ENCODE measurements at places on chromosomes 16 and 17. TPM values are rescaled to one million over a fixed set of nuclear protein-coding genes. Genes with fewer than 3 reads are reported as not detected.

GRCh38 chr17:37037590-37038155, 88.9 kb downstream of the AATF start:
- no peaks in the 10 kb centered on the region for H3K27me3 ChIP-seq
- H3K4me1 ChIP-seq, result no peaks in the 10 kb centered on the region
- H3K27ac ChIP-seq, result no peak overlapping the region
- DNase-seq, result no peak
- H3K4me3 ChIP-seq, result no peak overlapping the region
- no peaks in the 10 kb centered on the region for H3K36me3 ChIP-seq

- H3K27me3 ChIP-seq, result no peaks in the 10 kb centered on the region
- H3K27ac ChIP-seq, result no peak overlapping the region
Measured at GRCh38 chr17:42937712-42938596, 26.3 kb downstream of the AARSD1 start.

- H3K4me3 ChIP-seq, result no peak overlapping the region
- H3K27me3 ChIP-seq, result no peaks in the 10 kb centered on the region
- no peak for DNase-seq
- H3K4me1 ChIP-seq, result no peaks in the 10 kb centered on the region
Measured at GRCh38 chr17:40422990-40423633, 5.4 kb upstream of the TOP2A start.

DNA sequence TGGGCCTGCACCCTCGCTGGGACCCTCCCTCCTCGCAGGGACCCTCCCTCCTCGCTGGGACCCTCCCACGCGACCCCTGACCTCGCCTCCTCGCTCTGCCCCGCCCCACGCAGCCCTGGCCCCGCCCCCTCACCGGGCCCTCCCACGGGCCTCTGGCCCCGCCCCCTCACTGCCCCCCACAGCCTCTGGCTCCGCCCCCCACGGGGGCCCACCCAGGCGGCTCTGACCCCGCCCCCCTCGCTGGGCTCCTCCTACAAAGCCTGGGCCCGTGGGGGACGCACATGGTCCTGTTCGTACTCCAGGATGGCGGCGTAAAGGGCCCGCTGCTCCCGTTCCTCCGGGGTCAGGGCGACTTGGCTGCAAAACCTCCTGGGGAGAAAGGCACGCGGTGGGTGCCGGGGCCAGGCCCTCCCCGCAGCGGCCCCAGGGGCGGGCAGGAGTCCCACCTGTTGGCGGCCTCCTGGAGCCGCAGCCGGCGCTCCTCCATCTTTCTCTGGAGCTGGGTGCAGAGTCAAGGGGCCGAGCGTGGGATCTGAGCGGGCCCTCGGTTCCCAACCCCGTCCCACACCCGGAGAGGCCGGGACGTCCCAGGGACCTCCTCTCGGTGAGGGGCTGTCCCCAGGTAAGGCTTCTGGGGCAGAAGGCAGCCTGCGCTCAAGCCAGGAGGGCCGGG, 9.0 kb downstream of the VPS9D1 start:
- H3K4me1 ChIP-seq, result peaks cover 26% of the 10 kb centered on the region
- H3K27me3 ChIP-seq, result no peaks in the 10 kb centered on the region
- H3K4me3 ChIP-seq, result peak overlapping the region; percentile 52
- no peak overlapping the region for H3K27ac ChIP-seq
- no peaks in the 10 kb centered on the region for H3K36me3 ChIP-seq
- DNase-seq, result peak; percentile 78

DNA sequence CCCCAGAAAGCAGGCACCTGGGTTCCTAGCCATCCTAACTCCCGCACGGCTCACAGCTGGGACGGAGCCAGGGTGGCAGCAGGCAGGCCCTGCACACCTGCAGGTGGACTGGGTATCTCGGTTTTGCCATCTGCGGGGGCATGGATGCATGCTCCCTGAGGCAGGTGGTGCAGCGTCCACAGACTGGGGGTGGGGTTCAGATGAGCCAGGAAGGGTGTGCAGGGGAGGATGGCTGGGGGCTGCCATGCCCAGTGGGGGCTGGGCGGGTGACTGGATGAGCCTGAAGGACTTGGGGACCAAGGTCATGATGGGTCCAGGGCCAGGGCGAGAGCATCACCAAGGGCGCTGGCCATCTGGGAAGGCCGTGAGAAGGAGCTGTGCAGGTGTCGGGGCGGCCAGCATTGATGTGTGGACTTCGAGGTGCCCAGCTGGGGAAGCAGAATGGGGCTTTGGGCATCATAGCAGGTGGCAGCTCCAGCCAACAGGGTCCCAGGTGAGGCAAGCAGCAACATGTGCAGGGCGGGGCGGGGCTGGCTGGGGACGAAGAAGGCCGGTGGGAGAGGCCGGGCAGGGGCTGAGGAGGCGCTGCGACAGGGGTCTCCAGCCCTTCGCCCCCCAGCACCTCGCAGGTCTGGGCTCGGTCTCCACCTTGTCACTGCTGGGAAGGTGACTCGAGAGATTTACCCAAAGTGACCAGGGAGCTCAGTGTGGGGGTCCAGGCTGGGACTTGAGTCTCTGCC, 41.0 kb upstream of the ZNF469 start:
- DNase-seq, result no peak
- no peaks in the 10 kb centered on the region for H3K36me3 ChIP-seq
- H3K27me3 ChIP-seq, result no peaks in the 10 kb centered on the region
- no peak overlapping the region for H3K4me3 ChIP-seq
- no peaks in the 10 kb centered on the region for H3K4me1 ChIP-seq

GRCh38 chr17:22692066-22692805, 999.9 kb downstream of the KCNJ18 start:
- no peaks in the 10 kb centered on the region for H3K27me3 ChIP-seq
- no peaks in the 10 kb centered on the region for H3K36me3 ChIP-seq
- no peak overlapping the region for H3K4me3 ChIP-seq
- H3K27ac ChIP-seq, result no peak overlapping the region
- no peak for DNase-seq

- no peak overlapping the region for H3K27ac ChIP-seq
- no peaks in the 10 kb centered on the region for H3K4me1 ChIP-seq
- no peak overlapping the region for H3K4me3 ChIP-seq
- no peaks in the 10 kb centered on the region for H3K36me3 ChIP-seq
Measured at GRCh38 chr16:53974484-53975080, 270.6 kb downstream of the FTO start.

- no peaks in the 10 kb centered on the region for H3K27me3 ChIP-seq
- no peaks in the 10 kb centered on the region for H3K36me3 ChIP-seq
- no peak overlapping the region for H3K27ac ChIP-seq
- H3K4me3 ChIP-seq, result no peak overlapping the region
- no peak for DNase-seq
- peaks cover 10% of the 10 kb centered on the region for H3K4me1 ChIP-seq
Measured at GRCh38 chr17:64120159-64120810, 9.7 kb downstream of the ERN1 start.

- no peak overlapping the region for H3K4me3 ChIP-seq
- DNase-seq, result no peak
- peaks cover 21% of the 10 kb centered on the region for H3K36me3 ChIP-seq
- H3K4me1 ChIP-seq, result peaks cover 42% of the 10 kb centered on the region
- no peaks in the 10 kb centered on the region for H3K27me3 ChIP-seq
- H3K27ac ChIP-seq, result peak overlapping the region; percentile 50
Measured at GRCh38 chr16:11129378-11129781, 126.6 kb downstream of the SOCS1 start.

- H3K27ac ChIP-seq, result no peak overlapping the region
- peaks cover 37% of the 10 kb centered on the region for H3K4me1 ChIP-seq
Measured at GRCh38 chr17:74194682-74195081, 8.8 kb upstream of the RPL38 start.

DNA sequence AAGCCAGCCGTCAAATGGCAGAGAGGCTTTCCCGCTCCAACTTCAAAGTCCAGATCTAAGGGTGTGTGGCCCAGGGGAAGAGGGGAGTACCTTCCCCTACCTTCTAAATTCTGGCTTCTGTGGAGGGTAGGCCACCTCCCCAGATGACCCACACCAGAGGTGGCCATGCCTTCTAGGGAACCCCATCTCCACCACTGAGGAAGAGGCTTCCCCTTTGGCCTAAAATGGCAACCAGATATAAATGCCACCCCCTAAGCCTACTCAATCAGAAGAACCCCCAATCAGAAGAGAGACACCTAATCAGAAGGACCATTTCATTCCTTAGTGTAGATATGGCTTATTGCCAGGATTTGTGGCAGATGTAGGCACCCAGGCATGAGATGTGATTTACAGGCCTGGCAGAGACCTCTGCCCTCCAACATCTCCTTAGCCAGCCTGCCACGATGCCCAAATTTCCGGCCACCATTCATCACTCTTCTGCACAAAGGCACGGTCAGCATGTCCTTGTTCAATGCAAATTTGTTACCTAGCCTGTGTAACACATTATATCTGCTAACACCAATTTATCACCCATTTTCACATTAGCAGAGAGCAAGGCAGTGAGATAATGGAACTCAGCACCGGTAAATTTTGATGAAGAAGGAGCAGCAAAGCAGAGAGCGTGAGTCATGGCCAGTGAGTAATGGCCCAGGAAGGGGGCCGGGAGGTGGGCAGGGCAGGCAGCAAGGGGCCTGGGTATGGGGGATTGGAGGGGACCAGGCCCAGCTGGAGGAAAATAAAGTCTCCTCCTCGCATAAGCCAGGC, 1.2 kb upstream of the MGAT5B start:
- no peak overlapping the region for H3K27ac ChIP-seq
- H3K27me3 ChIP-seq, result no peaks in the 10 kb centered on the region
- no peak overlapping the region for H3K4me3 ChIP-seq
- peaks cover 16% of the 10 kb centered on the region for H3K4me1 ChIP-seq
- no peak for DNase-seq

DNA sequence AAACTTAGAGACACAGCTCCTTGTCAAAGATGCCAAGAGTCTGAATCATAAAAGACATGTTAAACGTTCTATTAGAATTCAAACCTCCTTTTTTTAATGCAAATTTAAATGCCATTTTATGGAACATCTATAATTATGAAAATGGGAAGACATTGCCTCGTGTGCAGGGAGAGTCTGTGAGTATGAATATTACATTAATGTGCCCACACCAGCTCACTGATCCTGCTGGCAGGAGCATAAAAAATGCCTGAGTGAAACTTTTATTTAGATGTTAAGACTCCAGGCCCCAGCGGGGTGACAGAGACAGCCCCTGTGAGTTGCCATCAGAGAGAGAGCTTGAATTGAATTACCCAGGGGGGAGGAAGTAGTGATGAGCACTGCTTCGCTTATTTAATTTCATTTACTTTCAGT, 84.8 kb downstream of the SNX11 start:
- H3K4me3 ChIP-seq, result no peak overlapping the region
- no peaks in the 10 kb centered on the region for H3K36me3 ChIP-seq
- H3K27me3 ChIP-seq, result no peaks in the 10 kb centered on the region
- no peak overlapping the region for H3K27ac ChIP-seq
- DNase-seq, result no peak
- no peaks in the 10 kb centered on the region for H3K4me1 ChIP-seq

ANKRD40CL gene
- total RNA-seq, result 131 TPM

MPP3 gene
- total RNA-seq, result 1.6 TPM

PRAC1 gene
- not detected for total RNA-seq

SLC5A11 gene
- total RNA-seq, result 73.2 TPM

C17orf58 gene
- 10.7 TPM for total RNA-seq

ITGA2B gene
- not detected for total RNA-seq

TMEM88 gene
- total RNA-seq, result 15.3 TPM

ZNF646 gene
- 24.2 TPM for total RNA-seq

Data from Peyer's patch (tissue), 4 donors.